A673 (cell line): ENCODE measurements at places on chromosomes 2 and 18.

DNA sequence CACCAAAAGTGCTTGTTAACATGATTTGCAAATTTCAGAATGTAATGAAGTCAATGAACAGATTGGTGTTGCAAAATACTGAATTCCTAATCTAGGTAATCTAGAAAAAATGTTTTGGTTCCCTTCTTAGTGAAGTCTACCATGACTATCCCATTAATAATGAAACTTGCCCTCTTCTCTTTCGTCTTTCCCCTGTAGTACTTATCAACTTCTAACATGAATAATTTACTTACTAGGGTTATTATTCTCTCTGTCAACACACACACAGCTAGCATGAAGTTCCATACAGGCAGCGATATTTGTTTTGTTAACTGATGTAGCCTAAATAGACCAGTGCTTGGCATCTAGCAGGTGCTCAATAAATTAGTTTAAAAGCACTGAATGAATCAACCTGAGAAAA, 160.2 kb downstream of the NCK2 start:
- no peak for DNase-seq

DNA sequence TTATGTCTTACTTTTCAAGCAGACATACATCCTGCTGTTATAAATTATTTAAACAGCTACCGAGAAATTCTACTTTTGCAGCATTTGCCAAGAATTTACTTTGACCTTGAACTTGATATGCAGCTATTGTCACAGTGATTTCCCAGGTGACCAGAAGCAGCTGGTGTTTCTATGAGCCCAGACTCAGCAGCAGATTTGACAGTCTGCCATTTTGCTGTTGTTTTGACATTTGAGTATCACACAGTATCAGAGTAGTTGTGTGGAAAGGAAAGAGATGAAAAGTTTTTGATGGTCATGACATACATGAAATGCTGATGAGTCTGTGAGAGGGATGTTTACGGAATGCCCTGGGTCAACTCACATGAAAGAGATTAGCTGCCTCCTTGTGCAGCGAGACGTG, 6.6 kb upstream of the CCDC195 start:
- no peak for DNase-seq

- DNase-seq, result no peak
Measured at GRCh38 chr2:114022360-114023085, 132.6 kb downstream of the ACTR3 start.

- DNase-seq, result no peak
Measured at GRCh38 chr2:169925968-169926367, 98.7 kb downstream of the UBR3 start.

DNA sequence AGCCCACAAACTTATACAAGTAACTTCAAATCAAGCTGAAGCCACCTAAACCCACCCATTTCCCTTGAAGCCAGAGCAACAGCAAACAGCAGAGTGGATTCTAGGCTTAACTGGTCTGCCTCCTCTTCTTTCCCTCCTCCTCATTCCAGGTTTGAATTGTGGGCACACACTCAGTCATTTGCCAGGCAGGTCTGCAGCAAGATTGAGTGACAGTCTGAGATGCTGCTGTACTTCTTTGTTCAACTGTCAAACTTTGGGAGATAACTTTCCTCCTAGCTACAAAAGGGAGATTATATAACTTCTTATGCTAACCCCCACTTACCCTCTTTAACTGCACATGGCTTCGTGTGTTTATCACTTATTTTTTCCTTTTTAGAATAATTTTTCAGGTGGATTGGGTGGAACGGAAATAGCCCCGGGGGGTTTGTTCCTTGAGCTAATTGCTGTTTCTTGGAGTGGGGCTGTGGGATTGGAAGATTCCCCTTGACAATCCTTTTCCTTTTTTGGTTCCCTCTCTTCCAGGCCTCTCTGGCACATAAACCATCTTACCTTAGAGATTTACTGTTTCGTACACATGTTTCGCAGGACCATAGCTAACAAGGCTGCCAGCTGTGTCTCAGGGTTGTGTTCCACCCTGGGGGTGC, 55.0 kb downstream of the RNF144A start:
- DNase-seq, result no peak
